Activated CD4-positive, alpha-beta memory T cell treated with anti-CD3 and anti-CD28 coated beads, Interleukin-2, amount 10 ng/mL, durations not matched to agents 7 days and 5 days (primary cell): ENCODE measurements at places on chromosomes 12 and 14. TPM values are rescaled to one million over a fixed set of nuclear protein-coding genes. Genes with fewer than 3 reads are reported as not detected.

- H3K36me3 ChIP-seq: peaks cover 19% of the 10 kb centered on the region
- H3K27me3 ChIP-seq: no peaks in the 10 kb centered on the region
- no peak overlapping the region for H3K4me3 ChIP-seq
- H3K4me1 ChIP-seq: peaks cover 5% of the 10 kb centered on the region
- H3K27ac ChIP-seq: no peak overlapping the region
Measured at GRCh38 chr14:85943192-85943591, 413.2 kb downstream of the FLRT2 start.

DNA sequence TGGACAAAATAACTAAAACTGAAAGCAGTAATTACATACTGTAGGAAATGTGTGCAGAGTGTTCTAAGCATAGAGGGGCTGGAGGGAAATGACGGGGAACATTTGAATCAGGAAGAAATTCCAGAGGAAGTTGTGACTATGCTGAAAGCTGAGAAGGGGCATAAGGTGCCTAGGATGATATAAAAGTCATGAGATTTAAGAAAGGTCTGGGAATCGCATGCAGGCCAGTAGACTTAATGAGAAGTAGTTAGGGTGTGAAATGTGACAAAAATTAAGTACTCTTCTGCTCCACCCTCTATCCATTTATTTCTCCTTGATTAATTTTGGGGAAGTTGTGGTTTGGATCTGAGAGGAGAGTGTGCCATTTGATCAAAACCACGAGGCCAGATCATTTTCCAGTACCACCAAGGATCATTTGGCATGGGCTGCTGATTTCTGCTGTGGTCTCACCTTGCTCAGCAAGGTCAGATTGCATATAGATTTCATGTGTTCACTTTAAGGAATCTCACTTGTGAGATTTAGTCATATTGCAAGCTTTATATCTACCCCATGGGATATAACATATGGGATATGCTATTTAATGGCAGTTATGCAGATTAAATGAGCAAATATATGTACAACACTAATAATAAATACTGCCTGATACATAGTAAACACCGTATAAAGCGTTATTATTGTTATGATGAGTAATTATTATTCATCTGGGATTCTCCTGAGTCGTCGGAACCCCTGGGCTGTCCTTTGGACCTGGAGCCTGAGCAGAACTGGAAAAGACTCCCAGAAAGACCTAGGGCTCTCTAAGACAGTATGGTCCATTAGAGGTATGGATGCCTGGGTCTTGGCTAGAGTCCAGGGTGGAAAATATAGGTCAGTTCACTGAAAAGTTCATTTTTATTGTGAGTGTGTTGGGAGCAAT lies 72.3 kb downstream of the SRGAP1 start:
- no peaks in the 10 kb centered on the region for H3K27me3 ChIP-seq
- no peak overlapping the region for H3K27ac ChIP-seq
- no peak for DNase-seq
- H3K36me3 ChIP-seq: no peaks in the 10 kb centered on the region

TOX4 gene
- 82.1 TPM for total RNA-seq

- no peak overlapping the region for H3K4me3 ChIP-seq
- H3K27me3 ChIP-seq: peaks cover 6% of the 10 kb centered on the region
- H3K4me1 ChIP-seq: no peaks in the 10 kb centered on the region
- H3K27ac ChIP-seq: no peak overlapping the region
Measured at GRCh38 chr14:50967103-50967502, 22.8 kb upstream of the PYGL start.

DNA sequence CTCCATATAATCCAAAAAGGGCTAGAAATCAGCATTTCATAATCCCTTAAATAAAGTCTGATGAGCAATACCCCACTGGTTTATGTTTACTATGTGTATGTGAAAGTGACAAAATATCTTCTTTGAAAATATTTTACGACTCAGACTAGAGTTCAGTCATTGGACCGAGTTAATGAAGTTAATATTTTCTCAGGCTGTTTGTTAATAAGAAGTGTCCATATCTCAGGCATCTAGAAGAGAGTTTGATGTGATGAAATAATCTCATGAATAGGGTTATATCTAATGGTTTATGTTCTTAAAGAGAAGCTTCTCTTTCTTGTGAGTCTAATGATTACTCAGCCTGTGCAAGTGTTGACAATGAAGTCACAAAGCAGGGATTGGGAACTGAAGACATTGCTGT lies 51.8 kb downstream of the WIF1 start:
- H3K27me3 ChIP-seq: peaks cover 26% of the 10 kb centered on the region
- no peaks in the 10 kb centered on the region for H3K36me3 ChIP-seq
- DNase-seq: no peak
- H3K4me3 ChIP-seq: no peak overlapping the region

LRP1 gene
- total RNA-seq: 0.86 TPM

DNA sequence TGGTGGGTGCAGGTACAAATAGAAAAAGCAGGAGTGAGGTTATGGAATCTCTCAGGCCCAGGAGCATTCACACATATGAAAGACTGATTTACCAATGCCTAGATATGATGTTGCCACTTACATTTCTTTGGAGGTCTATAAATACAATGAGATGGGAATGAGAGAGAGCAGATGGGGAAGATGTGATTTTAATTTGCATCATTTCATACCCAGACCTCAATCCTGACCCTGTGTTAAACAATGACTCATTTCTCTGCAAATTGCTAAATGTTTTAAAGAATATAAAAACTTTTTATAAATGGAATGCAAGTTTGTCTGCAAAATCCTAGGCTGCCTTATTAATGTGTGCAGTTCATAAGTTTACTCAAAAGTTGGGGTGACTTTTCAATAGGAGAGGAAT lies 38.6 kb upstream of the GNG2 start:
- H3K36me3 ChIP-seq: no peaks in the 10 kb centered on the region
- no peak overlapping the region for H3K4me3 ChIP-seq
- no peak overlapping the region for H3K27ac ChIP-seq

DNA sequence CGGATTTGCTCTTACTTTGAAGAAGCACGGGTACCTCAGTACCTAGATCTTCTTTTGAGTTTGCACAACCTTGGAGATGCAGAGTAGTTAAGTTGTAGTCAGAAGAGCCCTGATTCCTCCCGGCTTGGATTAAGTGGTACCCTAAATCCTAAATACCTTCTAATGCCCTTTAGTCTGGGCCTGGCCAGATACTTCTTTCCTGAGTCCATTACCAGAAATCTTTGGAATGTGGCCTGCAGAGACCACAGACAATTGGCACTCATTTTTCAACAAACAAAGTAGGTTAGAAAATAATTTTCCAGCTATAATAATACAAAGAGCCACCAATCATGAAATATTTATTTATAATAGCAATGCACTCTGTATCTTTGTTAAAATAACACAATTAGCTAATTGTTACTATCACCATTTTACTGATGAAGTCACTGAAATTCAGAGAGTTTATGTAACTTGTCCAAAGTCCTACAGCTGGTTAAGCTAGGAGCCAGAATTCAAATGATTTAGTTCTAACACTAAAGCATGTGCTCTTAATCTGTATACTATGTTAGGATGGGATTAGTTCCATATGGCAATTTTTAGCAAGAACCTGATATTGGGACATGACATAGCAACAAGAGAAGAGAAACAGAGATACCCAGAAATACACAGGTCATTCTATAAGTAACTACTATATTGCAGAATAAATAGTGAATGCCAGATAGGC lies 132.1 kb upstream of the PDZRN4 start:
- H3K36me3 ChIP-seq: no peaks in the 10 kb centered on the region
- no peak overlapping the region for H3K4me3 ChIP-seq
- H3K27ac ChIP-seq: no peak overlapping the region

MFAP5 gene
- not detected for total RNA-seq

- peaks cover 21% of the 10 kb centered on the region for H3K4me1 ChIP-seq
- H3K27me3 ChIP-seq: no peaks in the 10 kb centered on the region
- H3K36me3 ChIP-seq: peaks cover 79% of the 10 kb centered on the region
- H3K4me3 ChIP-seq: no peak overlapping the region
- no peak overlapping the region for H3K27ac ChIP-seq
Measured at GRCh38 chr12:66345212-66345611, 42.9 kb downstream of the HELB start.

SYNDIG1L gene
- total RNA-seq: not detected

GRCh38 chr12:62805517-62805916 lies 129.4 kb downstream of the PPM1H start:
- no peak overlapping the region for H3K27ac ChIP-seq
- no peak overlapping the region for H3K4me3 ChIP-seq
- DNase-seq: no peak
- peaks cover 4% of the 10 kb centered on the region for H3K27me3 ChIP-seq

GRCh38 chr12:92602476-92602875 lies 100.3 kb upstream of the PLEKHG7 start:
- no peak for DNase-seq
- H3K4me1 ChIP-seq: peaks cover 11% of the 10 kb centered on the region
- H3K27me3 ChIP-seq: no peaks in the 10 kb centered on the region
- H3K36me3 ChIP-seq: peaks cover 40% of the 10 kb centered on the region

DNA sequence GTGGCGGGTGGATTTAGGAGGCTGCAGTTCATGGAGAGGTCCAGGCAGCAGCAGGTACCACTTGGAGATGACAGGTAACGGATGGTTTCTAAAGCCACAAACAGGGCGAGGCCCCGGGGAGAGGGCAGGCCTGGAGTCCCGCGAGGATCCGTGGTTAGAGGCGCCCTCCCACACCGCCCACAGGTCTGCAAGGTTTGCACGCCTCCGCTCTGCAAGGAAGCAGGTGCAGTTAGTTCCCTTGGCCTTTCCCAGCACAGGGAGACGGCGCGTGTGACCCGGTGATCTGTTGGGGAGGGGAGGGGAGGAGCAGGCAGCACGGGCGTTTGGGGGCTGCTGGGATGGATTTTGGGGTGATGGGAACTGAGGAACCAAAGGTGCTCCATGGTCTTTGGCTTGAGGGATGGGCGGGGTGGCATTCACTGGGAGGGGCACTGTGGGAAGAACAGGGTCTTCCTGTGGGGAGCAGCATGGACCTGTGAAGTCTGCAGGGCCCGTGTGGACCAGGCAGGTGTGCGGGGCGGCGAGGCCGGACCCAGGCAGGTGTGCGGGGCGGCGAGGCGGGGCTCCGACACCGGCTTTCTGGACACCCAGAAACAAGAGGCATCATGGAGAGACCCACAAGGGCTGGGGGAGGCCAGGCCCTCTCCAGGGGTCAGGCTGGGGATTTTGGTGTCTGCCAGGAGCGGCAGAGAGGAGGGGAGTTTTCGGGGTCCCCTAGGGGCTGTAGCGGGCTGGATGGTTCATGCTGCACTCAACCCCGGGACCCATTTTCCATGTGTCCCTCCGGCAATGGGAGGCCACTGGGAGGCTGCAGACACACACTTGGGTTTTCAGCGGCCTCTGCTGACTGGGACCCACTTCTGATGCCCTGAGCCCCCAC lies 29.1 kb downstream of the NOC4L start:
- H3K27ac ChIP-seq: no peak overlapping the region
- H3K36me3 ChIP-seq: no peaks in the 10 kb centered on the region
- peak overlapping the region; percentile 32 for H3K4me3 ChIP-seq

DNA sequence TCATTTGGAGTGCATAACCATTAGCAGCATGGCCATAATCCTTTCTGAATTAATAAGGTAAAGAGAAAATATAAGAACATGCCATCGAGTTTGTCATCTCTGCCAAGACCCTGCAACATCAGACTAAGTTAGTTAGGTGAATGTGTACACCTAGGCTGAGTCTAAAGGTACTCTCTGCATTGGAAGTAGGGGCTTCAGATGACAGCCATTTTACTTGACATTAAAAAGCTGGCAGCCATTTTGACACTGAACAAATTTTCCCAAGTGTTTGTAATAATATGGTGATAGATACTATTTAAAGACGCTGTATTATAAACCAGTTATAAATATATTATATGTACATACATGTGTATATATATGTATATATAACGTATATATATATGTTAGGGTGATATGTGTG lies 79.0 kb downstream of the SUDS3 start:
- DNase-seq: no peak
- no peaks in the 10 kb centered on the region for H3K4me1 ChIP-seq
- H3K36me3 ChIP-seq: no peaks in the 10 kb centered on the region
- no peak overlapping the region for H3K27ac ChIP-seq

DNA sequence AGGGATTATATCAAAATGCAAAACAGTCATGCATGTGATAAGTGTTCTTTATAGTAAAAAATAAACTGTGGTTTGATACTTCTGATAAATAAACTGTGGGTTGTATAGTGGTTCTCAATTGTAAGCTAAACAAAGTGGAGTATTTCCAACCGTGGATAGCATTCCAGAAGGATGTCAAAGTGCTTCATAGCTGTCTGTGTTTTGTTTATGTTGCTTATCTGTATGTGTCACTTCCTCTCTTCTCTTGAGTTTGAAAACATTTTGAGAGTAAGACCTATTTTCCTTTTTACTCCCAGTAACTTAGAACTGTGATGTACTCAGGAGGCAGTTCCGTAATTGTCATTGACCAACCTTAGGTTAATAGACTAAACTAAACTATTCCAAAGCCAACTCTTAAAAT lies 415.8 kb downstream of the TMTC2 start:
- H3K4me1 ChIP-seq: no peaks in the 10 kb centered on the region
- no peak overlapping the region for H3K27ac ChIP-seq
- no peak overlapping the region for H3K4me3 ChIP-seq
- no peaks in the 10 kb centered on the region for H3K36me3 ChIP-seq

PRICKLE1 gene
- total RNA-seq: 0.30 TPM

BAZ1A gene
- total RNA-seq: 49.8 TPM

GRCh38 chr14:52227619-52228222 lies 39.8 kb upstream of the PTGDR start:
- H3K4me1 ChIP-seq: no peaks in the 10 kb centered on the region
- no peak for DNase-seq
- no peaks in the 10 kb centered on the region for H3K27me3 ChIP-seq
- no peak overlapping the region for H3K27ac ChIP-seq
- H3K4me3 ChIP-seq: no peak overlapping the region

DNA sequence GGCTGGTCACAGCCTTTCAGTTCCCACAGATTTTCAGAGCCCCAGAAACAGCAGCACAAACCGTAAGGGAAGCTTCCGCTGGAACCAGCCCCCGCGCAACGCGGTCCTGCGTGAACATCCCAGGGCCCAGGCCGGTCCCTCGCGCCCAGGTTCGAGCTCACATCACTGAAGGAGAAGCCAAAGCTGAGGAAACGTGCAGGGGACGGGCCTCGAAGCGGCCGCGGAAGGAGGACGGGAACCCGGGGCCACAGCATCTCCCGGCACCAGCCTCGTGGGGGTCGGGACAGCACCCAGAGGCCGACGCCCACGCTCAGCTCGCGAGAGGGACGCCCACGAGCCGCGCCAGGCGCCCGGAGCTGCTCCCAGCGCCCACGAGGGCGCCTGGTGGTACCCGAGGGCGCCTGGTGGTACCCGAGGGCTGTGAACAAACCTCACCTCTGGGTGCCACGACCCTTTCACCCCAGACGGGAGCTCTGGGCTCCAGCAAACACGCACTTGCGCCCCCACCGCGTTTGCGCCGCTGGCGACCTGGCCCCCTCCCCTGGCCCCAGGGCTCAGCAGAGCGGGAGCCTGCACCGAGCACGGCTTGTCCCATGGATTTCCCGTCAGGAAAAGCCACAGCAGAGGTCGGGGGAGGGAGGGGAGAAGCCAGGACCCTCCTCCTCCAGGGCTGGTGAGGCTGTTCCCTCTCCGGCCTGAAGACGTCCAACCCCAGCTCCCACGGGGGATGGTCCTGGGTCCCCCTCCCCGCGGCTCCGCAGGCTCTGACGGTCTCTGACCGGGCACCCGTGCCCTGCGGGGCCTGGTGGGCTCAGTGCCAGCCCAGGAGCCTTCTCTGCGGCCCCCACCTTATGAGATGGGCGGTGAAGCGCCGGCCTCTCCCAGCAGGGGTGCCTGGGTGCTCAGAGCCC lies 6.9 kb downstream of the LRCOL1 start:
- H3K27me3 ChIP-seq: peaks cover 62% of the 10 kb centered on the region
- no peak overlapping the region for H3K4me3 ChIP-seq
- no peak overlapping the region for H3K27ac ChIP-seq
- H3K4me1 ChIP-seq: peaks cover 16% of the 10 kb centered on the region
- H3K36me3 ChIP-seq: no peaks in the 10 kb centered on the region
- no peak for DNase-seq

- no peaks in the 10 kb centered on the region for H3K36me3 ChIP-seq
- no peak overlapping the region for H3K4me3 ChIP-seq
- no peak overlapping the region for H3K27ac ChIP-seq
- no peak for DNase-seq
- peaks cover 6% of the 10 kb centered on the region for H3K4me1 ChIP-seq
Measured at GRCh38 chr14:68384881-68385280, 408.0 kb downstream of the ZFP36L1 start.

SPATS2 gene
- total RNA-seq: 12.3 TPM
